GM04503 (cell line): ENCODE measurements at places on chromosomes 16 and 17.

DNA sequence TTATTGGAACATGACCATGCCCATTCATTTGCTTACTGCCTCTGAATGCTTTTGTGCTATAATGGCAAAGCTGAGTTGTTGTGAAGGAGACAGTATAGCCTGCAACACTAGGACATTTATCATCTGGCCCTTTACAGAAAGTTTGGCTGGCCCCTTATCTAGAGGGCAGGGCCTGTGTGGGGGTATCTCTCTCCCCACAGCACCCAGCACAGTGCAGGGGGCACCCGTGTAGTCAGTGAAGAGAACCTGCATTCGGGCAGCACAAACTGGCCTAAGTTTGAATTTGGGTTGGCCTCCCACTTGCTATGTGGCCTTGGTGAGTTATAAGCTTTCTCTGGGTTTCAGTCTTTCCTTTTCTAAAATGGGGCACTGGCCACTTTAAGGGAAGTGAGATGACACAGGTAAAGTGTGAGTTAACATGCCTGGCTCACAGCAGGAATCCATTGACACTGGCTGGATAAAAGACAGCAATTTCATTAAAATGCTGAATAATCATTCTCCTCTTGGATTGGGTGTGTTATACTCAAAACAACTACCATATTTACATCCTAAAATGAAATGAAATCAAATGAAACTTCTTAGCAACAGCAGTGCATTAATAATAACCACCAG, 12.1 kb downstream of the UBE2O start:
- DNase-seq, result no peak

GRCh38 chr16:84647828-84648594, at the start of gene KLHL36:
Gene KLHL36, plus strand, starts transcription at chr16:84648511. Its CDS starts 2,357 bp downstream, at chr16:84650868.
- no peak for DNase-seq

GRCh38 chr16:19882186-19882585, 2.5 kb downstream of the GPRC5B start:
- DNase-seq, result no peak

DNA sequence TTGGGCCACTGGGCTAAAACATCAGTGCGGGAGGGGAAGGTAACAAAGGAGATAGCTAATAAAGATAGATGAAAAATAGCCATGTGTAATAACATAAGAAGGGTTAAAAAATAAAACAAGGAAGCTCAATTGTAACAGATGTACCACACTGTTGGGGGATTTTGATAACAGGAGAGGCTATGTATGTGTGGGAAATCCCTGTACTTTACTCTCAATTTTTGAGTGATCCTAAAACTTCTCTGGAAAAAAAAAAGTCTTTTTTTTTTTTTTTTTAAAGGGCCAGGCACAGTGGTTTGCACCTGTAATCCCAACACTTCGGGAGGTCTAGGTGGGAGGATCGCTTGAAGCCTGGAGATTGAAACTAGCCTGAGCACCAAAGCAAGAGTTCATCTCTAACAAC, 1.9 kb upstream of the MMD start:
- DNase-seq, result no peak

DNA sequence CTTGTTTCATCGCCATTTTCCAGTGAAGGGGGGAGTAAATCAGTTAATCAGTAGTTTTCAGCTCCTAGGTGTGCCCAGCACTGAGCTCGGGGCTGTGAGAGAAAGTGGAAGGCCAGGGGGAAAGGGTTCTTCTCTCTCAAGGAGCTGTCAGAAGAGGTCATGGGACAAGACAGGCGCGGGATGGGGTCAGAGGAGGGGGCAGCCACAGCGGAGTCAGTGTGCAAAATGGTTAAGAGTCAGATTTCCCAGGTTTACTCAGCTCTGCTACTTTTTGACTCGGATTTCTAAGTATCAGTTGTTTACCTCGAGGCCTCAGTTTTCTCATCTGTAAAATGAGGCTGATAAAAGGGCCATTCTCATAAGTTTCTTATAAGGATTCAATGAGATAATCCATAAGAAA, 4.3 kb upstream of the XYLT1 start:
- DNase-seq, result no peak
